ENCODE measurements at places on chromosomes 7 and 10. TPM values are rescaled to one million over a fixed set of nuclear protein-coding genes. Genes with fewer than 3 reads are reported as not detected.

The DOCK1 gene
- total RNA-seq = 0.31 TPM

The SPDYE16 gene
- not detected for total RNA-seq

The DNAJC9 gene
- 101 TPM for total RNA-seq

The SLC18A3 gene
- total RNA-seq = not detected

The MYL10 gene
- not detected for total RNA-seq

The ZNF32 gene
- 22.3 TPM for total RNA-seq

The SPDYE6 gene
- not detected for total RNA-seq

The SRGN gene
- 173 TPM for total RNA-seq
